HEK293T (cell line): ENCODE measurements at places on chromosomes 13 and 19.

GRCh38 chr19:35978271-35978670, 16.7 kb upstream of the SDHAF1 start:
- no peak for DNase-seq

- DNase-seq = no peak
These were observed 28.0 kb downstream of the WDR88 start for GRCh38 chr19:33159893-33160292.

DNA sequence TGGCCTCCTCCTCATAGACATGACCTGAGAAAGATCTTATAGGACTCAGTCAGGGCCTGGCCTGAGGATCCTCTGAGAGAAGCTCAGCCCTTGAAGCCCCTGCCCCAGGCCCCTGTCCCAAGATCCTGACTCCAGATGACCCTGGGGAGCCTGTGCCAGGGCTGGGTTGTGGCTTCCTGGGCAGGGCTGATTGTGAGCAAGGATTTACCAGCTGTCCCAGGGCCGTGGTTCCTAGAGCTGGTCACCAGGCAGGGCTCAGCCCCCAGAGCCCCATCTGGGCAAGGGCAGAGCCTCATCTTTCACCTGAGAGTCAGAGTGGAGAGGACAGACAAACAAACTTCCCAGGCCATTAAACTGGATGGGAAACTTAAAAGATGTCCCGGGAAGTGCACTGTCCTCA, 1.9 kb downstream of the CEACAM21 start:
- DNase-seq = no peak

- no peak for DNase-seq
These were observed 18.5 kb downstream of the GPR42 start for GRCh38 chr19:35389192-35389861.

DNA sequence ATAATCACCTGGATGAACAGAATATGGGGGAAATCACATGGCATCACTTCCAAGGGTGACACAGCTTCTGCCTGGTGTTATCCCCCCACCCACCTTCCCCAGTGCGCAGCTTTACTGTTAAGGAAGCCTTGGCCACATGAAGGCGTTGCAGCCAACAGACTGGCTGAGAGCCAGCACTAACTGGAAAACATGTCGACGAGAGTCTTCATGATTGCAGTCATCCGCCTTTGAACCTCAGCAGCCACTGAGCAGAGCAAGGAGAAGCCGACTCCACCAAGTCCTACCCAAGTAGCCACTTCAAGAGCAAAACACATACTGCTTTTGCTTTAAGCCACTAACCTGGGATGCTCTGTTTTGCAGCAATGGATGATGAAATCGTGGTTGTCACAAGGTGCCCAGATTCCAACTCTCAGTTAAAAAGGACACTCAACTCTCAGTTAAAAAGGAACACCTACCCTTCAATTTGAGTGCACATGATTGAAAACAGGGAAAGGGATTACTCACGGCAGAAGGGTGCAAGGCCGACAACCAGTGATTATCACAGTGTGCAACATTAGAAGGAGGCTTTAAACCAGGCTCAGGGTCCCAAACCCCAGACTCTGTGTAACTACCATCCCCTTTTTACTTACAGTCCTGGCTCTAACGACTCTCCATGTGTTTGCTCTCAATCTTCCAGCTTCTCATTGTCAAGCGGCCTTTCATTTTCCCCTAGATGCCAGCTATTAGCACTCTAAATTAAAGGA, 149.1 kb downstream of the KLF12 start:
- no peak for DNase-seq

DNA sequence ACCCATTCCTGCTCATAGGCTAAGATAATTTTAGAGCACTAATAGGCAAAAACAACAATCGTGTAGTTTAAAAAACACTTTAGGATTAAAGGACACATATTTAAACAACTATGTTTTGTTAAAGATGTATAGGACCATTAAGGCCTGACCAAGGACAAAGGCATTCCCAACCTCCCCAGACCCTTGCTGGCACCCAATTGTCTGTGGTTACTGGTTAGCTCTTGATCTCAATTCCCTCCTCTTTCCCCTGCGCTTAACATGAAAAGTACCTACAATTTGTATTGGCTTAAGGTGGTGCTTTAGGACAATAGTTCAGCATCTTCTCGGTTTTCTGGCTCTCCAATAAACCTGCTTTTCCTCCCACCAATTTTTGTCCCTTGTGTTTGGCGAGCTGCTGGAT, 51.0 kb downstream of the TEX26 start:
- DNase-seq = no peak

DNA sequence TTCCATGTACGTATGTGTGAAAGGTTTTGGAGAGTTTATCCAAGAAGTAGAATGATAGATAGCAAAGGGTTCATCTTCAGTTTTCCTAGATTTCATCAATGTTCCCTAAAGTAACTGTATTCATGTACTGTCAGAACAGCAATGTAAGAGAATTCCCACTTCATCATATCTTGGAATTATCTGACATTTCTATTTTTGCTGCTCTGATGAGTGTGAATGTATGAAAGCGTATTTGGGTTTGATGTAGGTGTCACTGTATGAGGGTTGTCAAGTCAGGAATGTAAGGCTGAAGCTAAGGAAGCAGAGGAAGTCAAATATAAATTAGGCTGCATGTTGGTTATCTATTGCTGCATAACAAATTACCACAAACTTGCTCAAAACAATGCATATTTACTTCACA, 7.2 kb upstream of the KATNAL1 start:
- no peak for DNase-seq

GRCh38 chr13:74574964-74575728, 440.9 kb upstream of the KLF12 start:
- peak; percentile 31 for DNase-seq

DNA sequence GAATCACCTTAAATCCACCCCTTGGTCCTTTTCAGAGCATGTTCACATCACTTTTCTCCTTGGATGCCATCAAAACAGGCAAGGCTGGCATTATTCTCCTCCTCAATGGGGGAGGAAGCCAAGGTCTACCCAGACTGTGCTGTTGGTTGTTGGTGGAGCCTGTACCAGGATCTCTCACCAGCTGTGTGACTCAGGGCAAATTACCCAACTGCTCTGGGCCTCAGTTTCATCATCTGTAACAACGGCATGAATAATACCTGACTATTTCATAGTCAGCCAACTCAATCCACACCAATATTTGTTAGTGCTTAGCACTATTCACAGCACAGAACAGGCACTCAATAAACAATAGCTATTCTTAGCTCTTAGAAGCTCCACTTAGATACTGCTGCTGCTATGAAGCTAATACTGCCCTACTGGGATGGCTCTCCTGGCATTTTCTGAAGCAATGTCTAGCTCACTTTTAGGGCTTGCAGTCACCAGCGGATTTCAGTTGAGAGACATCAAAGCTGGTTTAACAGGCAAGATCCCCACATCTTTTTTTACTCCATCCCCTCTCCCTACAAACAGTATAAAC, 116.9 kb downstream of the CCNA1 start:
- no peak for DNase-seq

GRCh38 chr13:27112006-27112405, 59.6 kb downstream of the USP12 start:
- no peak for DNase-seq

DNA sequence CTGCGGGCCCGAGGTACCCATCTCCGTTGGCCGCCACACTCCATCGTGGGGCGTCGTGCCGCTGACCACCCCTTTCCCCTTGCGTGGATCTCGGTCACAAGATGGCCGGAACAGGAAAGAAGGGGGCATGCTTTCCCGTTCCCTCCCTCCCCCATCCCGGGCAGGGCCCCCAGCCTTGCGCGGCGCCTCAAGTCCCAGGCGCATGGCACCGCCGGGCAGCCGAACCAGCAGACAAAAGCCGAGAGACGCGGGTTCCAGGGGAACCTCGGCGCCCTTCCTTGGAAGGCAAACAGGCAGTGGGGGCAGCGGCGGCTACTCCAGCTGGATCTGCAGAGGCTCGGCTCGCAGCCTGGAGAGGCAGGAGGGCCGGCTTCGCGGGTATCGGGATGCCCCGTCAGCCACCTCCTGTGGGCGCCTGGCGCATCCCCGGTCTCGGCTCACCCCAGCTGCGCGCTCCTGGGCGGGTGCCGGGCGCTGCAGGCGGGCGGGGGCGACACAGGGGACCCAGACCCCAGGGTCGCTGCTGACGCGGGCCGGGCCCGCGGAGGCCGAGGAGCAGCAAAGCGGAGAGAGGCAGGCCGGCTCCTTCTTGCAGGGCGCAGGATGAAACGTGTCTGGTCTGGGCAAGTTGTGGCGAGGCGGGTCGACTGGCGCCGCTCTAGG, 439 bp downstream of the DZIP1 start:
- DNase-seq = peak; percentile 41

DNA sequence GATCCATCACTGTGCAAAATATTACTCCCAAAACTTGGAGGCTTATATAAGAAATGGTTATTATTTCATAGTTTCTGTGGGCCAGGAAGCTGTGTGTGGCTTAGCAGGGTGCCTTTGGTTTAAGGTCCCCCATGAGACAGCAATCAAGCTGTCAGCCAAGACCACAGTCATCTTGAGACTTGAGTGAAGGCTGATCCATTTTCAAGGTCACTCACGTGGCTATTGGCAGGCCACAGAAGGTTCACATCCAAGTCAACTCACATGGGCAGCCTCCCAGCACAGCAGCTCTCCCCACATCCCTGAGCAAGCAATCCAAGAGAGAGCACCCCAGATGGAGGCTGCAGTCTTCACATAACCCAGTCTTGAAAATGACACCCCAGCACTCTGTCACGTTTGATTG, 537.4 kb downstream of the MYO16 start:
- DNase-seq = no peak

- DNase-seq = peak; percentile 49
These were observed 56.7 kb downstream of the STARD13 start for GRCh38 chr13:33228648-33229445.

DNA sequence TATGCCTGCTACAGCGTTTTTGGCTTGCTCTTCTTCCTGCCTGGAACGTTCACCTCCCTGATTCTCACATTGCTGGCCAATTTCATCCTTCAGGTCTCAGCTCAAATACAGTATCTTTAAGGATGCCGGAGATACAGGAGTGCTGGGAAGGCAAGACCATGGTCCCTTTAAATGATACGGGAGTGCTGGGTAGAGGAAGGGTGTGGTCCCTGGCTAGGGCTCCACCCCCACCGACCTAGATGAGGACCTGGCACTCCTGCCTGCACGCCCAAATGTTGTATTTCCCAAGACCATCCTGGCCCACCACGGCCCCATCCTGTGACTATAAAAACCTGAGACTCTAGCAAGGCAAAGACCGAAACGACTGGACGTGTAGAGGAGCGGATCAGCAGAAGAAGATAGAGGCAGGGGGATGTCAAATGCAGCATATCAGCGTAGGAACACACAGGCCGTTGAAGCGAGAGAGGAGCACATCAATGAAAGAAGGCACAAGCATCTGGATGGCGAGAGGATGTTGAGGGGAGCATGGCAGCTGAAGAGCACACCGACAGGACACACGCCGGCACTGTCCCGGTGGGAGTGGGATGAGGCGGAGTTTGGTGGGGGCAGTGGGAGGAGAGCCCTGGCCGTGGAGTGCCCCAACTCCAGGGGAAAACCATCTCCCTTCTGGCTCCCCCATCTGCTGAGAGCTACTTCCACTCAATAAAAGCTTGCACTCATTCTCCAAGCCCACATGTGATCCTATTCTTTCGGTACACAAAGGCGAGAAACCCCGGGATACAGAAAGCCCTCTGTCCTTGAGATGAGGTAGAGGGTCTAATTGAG, 74.0 kb downstream of the PCDH9 start:
- no peak for DNase-seq

DNA sequence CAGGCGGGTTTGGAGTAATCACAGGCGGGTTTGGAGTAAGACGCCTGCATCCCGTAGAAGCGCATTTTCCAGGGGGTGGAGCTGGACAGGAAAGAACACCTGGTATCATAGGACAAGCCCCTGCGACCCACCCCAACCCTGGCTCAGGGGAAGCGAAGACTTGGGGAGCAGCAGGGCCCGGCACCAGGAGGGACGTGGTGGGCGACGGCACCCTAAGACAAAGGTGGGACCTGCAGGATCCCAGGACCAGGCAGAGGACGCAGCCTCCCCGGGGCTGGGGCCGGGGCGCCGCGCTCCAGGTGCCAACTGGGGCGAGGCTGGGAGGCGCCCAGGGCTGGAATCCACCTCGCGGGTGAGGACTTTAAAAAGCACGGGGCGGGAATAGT, 520 bp downstream of the ZNF600 start:
- DNase-seq = no peak

- DNase-seq = no peak
These were observed 32.2 kb downstream of the LACC1 start for GRCh38 chr13:43911871-43912270.

- no peak for DNase-seq
These were observed 20.1 kb downstream of the DEDD2 start for GRCh38 chr19:42197375-42197817.

GRCh38 chr19:15115080-15115479, 7.9 kb downstream of the SYDE1 start:
- DNase-seq = no peak

DNA sequence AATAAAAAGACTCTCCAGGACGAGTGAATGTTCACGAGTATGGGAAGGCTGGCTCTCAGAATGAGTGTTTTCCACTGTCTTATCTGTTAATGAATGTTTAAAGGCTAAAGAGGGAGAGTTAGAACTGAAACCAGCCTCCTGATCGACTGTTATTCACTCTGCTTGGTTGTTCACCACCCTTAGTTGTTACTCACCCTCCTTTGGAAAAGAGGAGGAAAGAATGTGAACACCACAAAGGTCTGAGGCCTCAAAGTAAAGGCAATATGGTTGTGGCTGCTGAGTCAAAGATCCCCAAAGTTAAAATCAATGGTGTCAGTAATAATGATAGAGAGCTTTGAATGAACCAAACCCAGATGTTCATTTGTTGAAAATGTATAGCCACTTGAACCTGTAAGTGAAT, 1793.2 kb upstream of the PCDH20 start:
- no peak for DNase-seq

GRCh38 chr19:38577826-38578225, 39.9 kb downstream of the MAP4K1 start:
- no peak for DNase-seq

DNA sequence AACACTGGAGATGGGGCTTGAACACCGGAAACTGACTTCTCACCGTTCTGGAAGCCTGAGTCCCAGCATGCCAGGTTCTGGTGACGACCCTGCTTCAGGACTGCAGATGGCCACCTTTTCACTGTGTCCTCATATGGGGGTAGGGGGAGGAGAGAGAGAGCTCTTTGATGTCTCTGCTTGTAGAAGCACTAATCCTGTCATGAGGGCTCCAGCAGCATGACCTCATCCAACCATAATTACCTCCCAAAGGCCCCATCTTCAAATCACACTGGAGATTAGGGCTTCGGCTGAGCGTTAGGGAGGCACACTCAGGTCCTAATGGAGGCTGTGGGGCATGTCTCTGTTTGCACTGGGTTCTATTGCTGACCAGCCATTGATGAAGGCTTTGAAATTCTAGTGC, 255.3 kb downstream of the TEX29 start:
- DNase-seq = no peak

GRCh38 chr19:3185461-3186159, at the start of gene NCLN:
Gene NCLN (plus strand): TSS chr19:3185930. CDS start chr19:3186031, 101 bp downstream.
- peak; percentile 93 for DNase-seq

GRCh38 chr13:100382785-100383184, 205.8 kb downstream of the GGACT start:
- DNase-seq = no peak
